Stimulated activated CD4-positive, alpha-beta T cell treated with anti-CD3 and anti-CD28 coated beads, Interleukin-1b, Interleukin-23, amount 100 ng/mL, for 1 hour (primary cell): ENCODE measurements at places on chromosomes 7 and 10.

- no peak for DNase-seq
Observed at GRCh38 chr7:49885593-49886285, 112.3 kb downstream of the VWC2 start.

DNA sequence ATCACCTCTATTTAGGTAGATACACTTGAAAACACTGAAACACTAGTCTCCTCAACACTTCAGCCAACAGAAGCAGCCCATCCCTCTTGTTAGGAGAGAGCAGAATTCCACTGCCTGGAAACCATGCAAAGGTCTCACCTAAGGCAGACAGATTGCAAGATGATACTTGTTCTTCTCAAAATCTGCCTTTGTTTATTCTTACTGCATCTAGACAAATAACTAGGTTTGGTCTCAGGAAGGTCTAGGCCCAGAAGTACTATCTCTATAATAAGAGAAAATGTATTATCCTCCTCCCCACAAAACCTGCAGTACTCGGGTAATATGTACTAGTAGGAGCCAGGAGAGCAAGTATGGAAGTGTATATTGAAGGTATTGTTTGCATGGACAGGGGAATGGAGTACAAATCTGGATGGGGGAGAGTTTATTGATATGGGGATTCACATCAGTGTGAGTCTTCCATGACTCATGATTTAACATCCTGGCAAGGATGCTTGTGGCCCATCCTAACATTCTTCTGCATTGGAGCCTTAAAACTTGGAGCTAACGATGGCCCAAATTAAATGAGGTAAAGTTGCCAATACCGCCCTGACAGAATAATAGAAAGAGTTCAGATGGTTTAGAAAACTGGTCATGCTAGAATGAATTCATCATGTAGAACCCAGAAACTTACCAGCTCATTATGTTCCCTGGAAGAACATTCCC, 109.2 kb downstream of the EPC1 start:
- DNase-seq = no peak

- no peak for DNase-seq
Observed at GRCh38 chr10:91887272-91888076, 21.8 kb downstream of the FGFBP3 start.

DNA sequence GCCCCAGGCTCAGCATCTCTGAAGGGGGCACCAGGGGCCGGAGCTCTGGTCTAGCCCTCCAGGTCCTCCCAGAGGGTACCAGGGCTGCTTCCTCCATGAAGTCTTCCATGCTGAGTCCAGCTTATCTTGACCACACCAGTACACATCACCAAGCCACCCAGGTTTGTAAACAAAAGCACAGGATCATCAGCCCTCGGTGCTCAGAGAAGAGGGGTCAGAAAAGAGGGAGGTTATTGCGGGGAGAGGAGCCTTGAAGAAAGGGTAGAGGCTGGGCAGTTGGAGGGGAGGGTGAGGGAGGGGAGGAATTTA, 23.9 kb downstream of the AQP1 start:
- DNase-seq = no peak

DNA sequence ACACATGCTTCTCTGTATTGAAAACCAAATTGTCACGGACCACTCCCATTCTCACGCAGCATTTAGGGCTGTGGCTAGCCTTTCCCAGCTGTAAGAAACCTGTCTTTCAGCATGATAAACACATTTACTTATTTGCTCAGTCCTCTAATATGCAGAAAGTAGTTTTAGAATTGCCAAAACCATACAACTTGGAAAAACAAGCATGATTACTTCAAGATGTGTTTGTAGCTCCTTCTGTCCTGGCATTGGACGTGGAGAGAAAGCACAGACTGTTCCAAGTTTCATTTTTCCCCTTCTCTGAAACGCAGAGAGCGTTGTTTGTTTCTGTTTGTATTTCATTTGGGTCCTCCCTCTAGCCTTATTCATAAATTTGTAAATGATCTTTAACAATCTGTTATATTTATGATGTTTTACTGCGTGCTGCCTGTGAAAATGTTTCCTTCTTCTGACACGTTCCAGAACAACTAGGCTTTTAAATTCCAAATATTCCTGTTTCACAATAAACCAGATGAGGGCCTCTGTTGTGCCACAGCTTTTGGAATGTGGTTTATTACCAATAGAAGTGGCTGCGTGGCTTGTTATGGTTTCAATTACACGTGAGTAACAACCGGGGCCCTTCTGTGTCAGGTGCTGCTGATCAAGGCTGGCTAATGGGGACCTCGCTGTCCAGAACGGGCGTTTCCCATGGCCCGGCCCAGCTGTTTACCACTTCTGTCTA, 26.1 kb downstream of the MNX1 start:
- DNase-seq = no peak

DNA sequence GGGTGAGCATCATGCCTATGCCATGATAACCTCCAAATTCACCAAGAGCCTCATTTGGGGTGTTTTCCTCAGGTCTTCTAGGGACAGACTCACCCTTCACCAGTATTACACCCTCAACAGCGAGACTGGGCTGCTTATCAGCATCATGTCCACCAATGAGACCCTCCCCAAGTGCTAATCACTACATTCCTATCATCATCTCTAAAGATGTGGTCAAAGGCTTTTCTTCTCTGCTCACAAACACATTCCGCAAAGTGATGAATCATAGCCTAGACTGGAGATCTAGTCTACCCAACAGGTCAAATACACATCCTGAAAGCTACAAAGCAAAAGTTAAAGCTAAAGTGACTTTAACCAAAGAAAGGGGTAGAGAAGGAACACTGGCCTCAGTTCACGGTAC, 75.3 kb upstream of the C7orf33 start:
- no peak for DNase-seq

GRCh38 chr10:82313401-82313800, 438.4 kb downstream of the NRG3 start:
- no peak for DNase-seq

GRCh38 chr7:147869456-147869855, 721.1 kb upstream of the C7orf33 start:
- DNase-seq = no peak

- no peak for DNase-seq
Observed at GRCh38 chr7:156029460-156030007, 217.3 kb upstream of the SHH start.

GRCh38 chr10:128570319-128570995, 444.2 kb upstream of the MKI67 start:
- no peak for DNase-seq

- DNase-seq = no peak
Observed at GRCh38 chr7:79529881-79530235, 76.4 kb upstream of the MAGI2 start.

- no peak for DNase-seq
Observed at GRCh38 chr7:115435178-115435577, 513.3 kb downstream of the MDFIC start.

DNA sequence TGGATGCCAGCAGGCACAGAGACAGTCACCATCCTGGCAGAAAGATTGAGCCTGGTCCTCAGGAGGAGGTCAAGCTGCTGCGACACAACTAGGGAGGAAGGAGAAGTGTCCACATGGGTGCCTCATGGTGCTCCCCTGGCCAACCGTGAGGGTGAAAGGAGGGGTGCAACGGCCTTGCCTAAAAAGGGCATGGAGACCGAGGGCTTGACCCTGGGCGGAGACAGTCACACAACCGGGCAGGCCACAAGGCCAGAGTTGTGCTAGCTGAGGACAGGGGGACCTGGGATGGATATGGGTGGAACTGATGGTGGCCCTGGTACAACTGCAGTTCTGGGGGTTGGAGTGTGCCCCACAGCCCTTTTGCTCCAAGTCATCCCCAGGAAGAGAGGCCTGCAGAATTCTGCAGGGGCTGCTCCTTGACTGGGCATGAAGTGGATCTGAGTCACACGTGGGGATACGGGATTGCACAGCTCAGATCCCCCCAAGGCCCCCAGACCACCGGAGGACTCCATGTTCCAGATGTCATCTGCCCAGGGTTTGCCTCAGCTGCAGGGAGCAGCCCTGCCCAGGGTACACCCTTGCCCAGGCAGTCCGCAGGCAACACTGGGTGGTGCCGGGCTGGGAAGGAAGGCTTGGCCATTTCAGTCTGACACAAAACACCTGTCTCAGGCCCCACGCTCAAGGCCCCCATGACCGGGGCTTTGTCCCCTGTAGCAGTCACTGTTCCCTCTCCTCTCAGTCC, 602.3 kb upstream of the MGMT start:
- DNase-seq = no peak

DNA sequence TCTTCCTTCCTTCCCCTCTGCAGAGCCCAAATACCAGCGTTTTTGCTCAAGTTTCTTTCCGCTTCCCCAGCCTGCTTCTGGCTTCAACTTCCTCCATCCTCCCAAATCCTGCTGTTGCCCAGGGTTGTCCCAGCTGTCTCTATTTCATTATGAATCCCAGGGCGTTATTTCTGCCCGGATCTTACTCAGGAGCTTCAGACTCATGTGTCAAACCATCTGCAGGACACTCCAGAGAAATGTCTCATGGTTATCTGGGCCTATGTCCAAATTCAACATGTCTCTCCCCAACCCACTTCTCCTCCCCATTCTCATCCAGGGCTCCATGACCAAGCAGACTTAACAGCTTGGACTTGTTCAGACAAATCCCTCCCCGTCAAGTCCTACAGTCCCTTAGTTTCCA, 15.6 kb downstream of the ARHGAP22 start:
- no peak for DNase-seq

DNA sequence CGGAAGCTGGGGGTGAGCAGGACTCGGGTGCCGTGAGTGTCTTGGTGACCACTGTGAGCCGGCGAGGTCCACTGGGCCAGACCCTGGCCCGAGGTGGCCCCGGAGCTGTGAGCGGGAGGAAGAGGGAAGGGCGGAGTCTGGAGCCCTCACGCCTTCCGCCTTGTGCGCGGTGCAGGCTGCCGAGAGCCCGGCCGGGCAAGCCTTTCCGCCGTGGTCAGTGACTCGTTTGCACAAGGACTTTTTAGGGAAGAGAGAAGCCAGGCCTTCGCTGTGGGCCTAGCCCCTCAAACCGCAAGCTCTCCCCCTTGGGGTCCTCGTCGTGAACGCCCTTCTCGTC, 40.9 kb upstream of the ZNF32 start:
- no peak for DNase-seq

DNA sequence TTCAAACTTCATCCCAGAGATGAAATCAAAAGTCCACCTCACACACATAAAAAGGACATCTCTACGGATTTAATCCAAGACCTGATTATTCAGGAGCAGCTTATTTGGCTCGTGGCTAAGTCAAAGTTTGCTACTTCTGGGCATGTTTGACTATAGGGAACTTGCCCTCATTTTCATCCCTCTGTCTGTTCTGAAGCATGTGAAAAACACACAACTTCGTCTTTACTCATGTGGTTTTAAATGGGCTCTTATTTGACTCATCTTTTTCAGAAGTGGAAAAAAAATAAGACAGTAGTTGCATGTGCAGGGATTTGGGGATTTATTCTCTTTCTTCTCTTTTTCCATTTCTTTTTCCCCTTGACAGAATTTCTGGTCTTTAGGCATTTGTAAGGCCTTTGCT, 295.9 kb downstream of the TFEC start:
- no peak for DNase-seq

GRCh38 chr10:92640107-92640506, 47.2 kb downstream of the KIF11 start:
- DNase-seq = no peak

DNA sequence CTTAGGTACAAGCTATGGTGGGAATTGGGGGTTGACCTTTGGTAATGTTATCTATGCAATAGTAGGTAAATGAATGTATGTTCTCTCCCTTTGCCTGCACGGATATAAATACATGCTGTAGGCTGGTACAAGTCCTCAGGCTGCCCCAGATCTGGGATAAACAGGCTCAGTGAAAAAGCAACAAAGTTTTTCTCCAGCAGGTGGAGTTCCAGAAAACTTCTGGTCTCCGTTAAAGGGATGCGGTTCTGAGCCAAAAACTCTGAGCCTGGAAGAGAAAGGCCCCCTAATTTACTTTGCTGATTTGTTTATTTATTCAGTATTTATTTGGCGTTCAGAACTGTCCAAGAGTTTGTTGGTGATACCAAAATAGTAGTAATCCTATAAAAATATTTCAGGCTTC, 204.7 kb downstream of the ADRA2A start:
- no peak for DNase-seq

DNA sequence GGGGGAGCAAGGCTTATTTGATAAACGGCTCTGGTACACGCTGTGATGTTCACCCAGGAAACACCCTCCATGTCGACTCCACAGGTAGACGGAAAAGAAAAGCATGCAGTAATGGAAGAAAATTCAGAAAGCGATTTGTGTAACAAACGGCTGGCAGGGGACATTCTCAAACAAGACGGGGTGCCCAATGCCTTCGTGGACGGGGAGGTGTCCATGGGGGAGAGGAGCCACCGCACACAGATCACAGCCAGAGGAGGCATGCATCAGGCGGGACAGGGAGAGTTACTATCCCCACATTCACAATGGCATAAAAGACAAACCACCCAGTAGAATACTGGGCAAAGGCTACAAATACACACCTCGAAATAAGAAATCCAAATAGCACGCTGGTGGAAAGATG, 20.1 kb downstream of the CNPY1 start:
- DNase-seq = no peak

GRCh38 chr10:121069061-121069850, 218.1 kb downstream of the WDR11 start:
- no peak for DNase-seq

DNA sequence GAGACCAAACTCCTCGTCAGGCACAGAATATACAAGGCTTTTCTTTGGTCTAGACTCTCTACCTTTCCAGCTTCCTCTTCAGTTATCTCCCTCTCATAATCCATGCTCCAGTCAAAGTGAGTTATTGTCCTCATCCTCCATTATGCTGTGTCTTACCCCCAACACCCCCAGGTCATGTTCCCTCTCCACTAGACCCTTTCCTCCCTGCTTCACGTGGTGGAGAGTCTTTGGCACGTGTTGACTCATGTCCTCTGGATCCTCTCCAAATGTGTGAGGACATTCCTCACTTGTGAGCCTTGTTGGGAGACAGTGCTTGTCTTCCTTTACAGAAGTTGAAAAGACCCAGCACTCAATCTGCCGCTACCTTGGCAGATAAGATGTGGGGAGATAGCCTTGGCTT, 36.0 kb upstream of the DLD start:
- no peak for DNase-seq

DNA sequence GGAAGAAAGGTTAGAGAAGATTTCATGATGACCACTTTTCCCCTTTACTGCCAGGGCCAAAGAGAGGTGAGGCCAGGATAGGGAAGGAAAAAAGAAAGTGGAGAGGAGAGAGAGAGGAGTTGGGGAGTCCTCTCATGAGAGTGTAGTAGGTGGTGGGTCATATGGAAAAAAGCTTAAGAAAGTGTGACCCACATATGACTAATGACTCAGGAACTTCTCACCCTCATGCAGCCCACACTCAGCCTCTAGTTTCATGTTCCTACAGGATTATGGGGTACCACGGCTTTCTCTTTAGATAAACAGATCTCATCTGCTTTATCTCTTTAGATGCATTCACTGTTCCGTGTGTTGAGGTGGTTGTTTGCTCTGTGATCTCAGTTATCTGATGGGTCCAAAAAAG, 462.5 kb upstream of the IGFBP3 start:
- no peak for DNase-seq

DNA sequence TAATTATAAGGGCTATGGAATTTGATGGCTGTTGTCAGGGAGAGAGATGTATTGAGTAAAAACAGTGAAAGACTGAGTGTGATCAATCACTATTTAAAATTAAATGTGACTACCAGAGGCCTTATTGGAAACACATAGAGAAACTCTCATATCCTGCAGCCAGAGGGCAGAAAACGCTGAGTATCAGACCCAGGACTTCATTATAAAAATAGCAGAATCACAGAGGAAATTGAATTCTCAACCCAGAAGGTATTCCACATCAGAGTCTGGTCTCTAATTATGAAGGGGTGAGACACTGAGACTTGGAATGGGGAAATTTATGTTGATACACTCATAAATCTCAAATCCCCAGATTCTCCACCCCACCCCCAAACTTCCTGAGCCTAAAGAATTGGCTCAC, 69.5 kb upstream of the IL6 start:
- DNase-seq = no peak
